ENCODE measurements at places on chromosomes 2 and 18.

DNA sequence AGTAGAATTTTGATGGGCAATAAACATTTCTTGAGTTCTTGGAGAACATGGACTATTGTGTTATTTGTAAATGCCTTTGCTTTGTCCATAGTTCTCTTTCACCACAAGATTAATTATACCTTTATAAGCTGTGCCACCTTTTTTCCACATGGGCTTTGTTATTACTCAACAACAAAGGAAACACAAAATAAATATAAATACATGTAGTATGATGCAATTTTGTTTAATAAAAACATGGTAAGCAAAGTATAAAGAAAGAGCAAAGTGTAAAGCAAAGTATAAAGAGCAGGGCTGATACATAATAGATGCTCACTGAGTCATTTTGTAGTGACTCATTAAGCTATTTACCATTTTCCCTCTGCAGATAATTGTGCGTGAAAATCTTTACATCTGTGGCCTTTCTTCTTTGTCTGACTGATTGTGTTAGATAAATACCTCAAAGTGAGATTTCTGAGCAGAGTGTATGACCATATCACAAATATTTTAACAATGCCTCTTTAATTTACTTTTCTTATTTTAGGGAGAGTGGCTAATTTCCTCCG, 80.9 kb downstream of the CERS6 start:
- no peak for DNase-seq

GRCh38 chr18:69002233-69002632, 204.4 kb downstream of the CCDC102B start:
- no peak for DNase-seq

DNA sequence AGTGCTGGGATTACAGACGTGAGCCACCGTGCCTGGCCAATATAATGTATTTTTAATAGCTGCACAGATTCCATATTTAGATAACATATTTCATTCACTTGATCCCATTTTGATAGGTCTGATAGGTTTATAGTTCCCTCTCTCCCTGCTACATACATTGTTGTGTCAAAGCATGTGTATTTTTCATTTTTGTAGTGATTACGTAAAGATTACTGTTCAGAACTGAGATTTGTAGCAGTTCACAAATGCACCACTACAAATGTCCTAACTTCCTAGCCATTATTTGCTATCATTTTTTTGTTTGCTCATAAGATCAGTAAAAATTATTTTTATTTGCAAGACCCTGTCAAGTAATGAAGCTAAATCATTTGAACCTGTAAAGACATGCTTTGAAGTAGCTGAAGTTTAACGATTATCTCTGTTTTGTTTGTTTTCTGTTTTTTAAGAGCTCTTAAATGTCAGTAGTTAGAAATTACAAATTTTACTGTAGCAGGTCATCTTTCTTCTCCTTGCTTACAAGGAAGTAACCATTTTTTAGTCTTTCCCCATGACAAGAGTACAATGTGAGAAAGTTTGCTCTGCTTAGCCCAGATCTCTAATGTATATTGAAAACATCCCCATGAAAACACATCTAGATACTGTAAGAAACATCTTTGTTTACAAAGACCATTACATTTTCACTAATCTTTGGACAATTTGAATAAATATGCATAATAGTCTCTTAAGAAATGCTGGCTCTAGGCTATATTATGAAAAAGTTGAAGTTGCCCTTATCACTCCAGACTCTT, 54.1 kb downstream of the EML4 start:
- DNase-seq, result no peak

- no peak for DNase-seq
Observed at GRCh38 chr2:187552828-187553681, 1.2 kb downstream of the TFPI start.

GRCh38 chr2:130911482-130911881, 74.8 kb downstream of the ARHGEF4 start:
- no peak for DNase-seq

GRCh38 chr18:32381761-32382160, 88.9 kb downstream of the GAREM1 start:
- DNase-seq, result no peak

DNA sequence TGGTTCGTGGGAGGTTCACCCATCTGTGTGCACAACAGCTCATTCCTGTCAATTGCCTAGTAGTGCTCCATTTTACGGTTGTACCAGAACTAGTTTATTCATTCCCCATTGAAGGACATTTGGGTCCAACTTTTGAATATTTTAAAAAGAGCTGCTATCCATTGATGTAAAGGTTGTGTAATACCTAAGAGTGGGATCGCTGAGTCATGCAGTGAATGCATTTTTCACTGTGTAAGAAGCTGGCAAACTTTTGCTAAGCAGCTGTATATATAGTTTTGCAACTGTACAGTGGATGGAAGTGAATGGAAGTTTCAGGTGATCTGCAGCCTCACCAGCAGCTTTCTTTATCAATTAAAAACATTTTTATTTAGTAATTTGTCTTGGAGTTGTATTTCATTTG, 104.5 kb downstream of the DCDC2C start:
- DNase-seq, result no peak

DNA sequence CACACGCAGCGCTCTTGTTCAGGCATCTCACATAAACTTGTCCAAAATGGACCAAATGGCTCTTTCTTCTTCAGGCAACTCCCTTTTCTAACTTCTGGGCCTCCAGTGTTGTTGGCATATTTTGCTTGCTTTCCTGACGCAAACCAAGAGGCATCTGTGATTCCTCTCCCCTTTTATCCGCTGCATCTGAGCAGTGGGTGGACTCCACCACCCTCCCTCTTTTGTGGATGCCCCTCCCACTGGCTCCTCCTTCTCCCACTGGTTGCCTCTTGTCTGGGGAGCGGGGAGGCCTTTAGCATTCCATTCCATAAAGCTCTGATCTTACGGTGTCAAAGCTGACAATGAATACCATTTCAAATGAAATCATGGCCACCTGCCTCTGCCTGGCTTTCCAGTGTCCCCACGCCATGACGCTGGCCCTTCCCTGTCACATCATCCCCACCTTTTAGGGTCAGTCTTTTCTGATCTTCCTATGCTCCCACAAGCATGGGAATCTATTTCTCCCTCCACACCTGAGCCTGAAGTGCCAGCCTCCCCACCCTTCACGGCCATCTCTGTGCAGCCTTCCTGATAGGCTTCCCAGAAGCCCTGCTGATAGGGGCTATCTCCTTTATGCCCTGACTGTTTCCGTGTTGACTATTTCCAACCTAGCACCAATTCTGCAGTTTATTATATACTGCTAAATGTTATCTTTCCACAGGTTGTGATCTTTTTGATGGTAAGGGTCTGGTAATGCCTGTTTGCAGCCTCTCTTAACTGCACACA, 51.5 kb downstream of the RPL37A start:
- no peak for DNase-seq

GRCh38 chr2:191038241-191038725, 24.3 kb upstream of the STAT1 start:
- no peak for DNase-seq

DNA sequence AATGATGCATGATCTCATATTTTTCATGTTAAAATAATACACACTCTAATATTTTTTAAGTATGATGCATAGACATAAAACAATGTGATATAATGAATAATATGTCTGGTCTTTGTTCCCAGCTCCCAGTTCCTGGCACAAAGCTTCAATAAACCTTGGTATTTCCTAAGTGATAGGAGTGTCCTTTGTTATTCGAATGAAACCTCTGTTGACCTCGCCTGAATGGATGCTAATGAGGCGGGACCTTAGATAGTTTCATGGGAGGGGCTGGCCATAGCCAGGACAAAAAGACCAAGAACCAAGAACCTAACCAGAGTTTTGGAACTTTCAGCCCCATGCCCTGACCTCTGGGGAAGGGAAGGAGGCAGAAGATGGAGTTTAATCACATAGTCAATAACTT, 257.7 kb upstream of the COPS8 start:
- DNase-seq, result no peak

- no peak for DNase-seq
Observed at GRCh38 chr2:33494155-33494779, 17.8 kb downstream of the RASGRP3 start.

DNA sequence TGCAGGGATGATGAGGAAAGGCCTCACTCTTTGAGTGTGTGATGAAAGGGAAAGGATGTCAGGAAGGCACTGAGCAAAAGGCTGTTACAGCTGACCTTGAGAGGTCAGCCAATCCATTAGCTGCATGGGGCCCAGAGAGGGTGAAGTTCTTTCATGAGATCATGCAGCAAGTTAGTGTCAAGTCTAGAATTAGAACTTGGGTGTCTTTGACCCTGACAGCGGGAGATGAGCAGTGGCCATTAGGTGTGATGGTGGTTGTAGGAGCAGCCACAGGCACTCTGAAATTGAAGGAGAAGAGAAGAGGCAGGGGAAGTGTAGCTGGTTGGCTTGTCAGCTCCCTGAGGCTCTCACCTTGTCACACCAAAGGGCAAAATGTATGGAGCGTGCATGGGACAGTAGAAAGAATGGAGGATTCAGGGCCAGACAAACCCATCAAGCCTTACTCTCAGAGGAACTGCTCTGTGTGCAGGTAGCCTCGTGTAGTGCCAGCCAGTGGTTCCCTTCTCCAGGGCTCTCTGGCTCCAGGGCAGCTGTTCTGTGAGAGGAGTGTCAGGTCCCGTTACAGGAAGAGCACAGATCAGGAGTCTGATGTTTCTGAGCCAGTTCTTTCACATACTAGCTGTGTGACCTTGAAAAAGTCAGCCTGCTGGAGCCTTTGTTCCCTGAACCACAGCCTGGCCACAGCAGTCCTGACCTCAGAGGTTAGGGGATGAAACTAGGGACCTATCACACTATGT, 35.9 kb downstream of the MAP4K4 start:
- no peak for DNase-seq

- no peak for DNase-seq
Observed at GRCh38 chr18:23225503-23225902, 90.2 kb downstream of the CABLES1 start.

- no peak for DNase-seq
Observed at GRCh38 chr2:52936029-52936428, 831.6 kb upstream of the CHAC2 start.

GRCh38 chr2:192775011-192775410, 580.3 kb upstream of the TMEFF2 start:
- no peak for DNase-seq

- no peak for DNase-seq
Observed at GRCh38 chr2:240416821-240417220, 18.6 kb upstream of the GPC1 start.

DNA sequence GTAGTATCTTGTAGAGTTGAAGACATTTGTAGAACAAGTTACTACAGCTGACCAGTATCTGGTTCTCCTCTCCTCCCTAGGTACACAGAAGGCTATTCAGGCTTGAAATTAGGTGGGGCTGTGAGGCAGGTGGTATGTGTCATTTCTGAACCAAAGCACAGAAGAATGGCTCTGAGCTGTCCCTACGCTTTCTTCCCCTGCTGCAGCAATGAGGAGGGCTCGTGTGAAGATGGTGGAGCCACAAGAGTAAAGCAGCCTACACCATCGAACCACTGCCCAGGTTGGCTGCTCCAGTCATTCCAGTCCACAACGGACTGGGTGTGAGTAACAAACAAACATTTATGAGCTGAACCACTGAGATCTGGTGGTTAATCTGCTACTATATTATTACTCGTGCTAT, 148.9 kb downstream of the DTNB start:
- no peak for DNase-seq

DNA sequence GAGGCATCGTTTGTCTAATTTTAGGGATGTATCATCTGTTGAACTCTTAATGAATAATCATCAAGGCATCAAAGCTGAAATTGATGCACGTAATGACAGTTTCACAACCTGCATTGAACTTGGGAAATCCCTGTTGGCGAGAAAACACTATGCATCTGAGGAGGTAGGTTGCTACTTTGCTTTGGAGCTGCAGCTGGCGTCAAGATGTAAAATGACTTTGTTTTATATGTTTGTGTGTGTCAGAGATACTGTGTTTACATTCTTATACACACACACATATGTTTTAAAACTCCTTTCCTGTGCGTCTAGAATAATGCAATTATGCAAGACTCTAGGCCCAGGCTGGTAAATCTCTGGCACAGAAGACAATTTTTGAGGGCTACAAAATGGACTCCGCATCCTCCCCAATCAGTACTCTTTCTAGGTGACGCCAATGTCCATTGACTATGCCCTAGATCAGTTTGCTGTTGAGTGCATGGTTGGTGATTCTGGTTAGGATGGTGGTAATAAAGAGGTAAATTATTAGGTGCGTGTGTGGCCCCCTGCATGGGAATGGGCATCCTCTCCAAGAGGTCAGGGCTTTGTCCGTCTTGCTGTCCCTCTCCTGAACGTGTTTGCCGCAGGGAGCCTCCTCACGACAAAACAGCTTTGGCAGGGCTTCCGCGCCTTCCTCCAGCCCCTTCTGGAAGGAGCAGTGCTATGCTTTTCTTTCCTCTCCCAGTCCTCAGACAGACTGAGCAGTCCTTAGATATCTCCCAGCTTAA, 68.2 kb upstream of the EML6 start:
- DNase-seq, result no peak

DNA sequence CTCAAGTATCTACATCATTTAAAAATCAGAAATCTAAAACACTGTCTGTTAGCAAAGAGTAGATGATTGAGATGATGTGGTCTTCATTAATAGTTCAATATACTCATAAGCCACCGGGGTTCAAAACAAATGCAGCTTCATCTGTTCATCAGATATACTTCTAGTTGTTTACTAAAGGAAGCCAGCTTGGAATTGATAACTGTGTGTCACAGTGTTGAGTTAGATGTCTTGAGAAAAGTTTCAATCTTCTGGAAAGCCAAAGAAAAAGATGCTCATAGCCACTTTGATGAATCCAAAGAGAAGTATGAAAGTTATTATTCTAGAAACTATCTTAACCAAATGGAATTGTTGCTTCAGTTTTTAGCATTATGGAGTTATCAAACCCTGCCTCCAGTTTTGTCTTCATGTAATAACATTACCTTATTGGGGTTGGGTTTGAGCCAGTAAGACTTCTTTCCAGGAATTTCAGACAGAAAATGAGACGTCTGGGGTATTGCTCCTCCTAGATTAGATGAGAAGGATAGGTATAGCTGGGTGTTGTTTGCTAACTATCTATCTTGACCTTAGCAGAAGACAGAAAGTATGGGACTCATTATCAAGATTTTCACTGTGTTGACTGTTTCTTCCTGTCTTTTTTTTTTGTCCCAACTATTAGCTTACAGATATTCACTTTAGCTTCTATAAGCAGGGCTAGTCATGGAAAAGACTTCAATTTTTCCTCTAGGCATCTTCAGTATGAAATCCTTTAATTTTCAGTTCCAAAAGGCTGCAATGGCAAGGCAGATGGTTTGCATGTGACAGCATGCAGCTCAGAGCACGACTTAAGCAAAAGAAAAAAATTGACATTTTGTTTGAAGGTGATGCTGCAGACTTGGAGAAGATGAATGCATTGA, 66.5 kb downstream of the LNPK start:
- DNase-seq, result no peak

GRCh38 chr2:85988175-85988913, 99.6 kb upstream of the ST3GAL5 start:
- no peak for DNase-seq
